ENCODE measurements at places on chromosomes 13 and 19.

DNA sequence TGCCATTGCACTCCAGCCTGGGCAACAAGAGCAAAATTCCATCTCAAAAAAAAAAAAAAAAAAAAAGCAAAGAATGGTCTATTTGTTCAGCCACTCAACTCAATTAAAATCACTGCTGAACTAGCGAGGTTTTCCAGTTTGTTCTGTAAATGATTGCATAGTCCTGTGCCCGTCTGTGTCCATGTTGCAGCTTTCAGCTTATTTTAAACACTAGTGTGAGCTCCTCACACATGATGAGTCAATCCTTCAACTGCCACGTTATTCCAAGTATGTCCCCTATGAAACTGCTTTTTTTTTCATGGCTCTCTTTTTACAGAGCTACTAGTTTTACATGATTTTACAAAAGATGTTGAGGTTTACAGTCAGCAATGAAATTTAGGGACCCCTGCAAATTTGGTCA, 12.2 kb downstream of the SUGP2 start:
- DNase-seq: peak; percentile 63

- no peak for DNase-seq
These were observed 324.7 kb downstream of the DLEU7 start for GRCh38 chr13:50518781-50519201.

DNA sequence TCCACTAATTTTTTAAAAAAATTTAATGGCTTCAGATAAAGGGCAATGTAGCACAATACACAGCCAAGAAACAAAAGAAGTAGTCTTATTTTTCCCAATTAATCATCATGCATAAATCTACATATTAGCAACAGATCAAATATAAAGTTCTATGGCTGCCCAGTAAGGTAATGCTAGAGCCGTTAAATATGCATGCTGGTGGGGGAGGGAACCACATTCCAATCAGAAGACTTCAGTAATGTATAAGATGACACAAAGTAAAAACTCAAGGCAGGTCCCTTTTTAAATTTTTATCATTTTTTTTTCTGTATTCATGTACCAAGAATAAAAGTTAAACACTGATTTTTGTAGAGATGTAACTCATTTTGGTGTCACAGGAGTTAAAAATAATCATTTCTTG, 62.0 kb downstream of the MPHOSPH8 start:
- no peak for DNase-seq

DNA sequence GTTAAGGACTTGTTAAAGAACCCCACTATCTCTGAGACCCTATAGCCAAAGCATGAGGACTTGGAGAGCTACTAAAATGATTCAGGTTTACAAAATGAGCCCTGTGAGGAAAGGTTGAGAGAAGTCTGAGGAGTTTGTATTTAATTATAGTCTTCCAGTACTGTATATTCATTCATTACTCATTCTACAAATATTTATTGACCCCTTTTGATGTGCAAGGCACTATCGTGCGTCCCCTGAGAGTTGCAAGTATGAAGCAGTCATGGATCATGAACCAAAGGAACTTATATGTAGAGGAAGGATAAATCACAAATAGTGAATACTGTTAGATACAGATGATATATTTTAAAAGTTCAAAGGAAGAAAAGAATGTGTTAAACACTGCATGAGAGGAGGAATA, 84.4 kb downstream of the DNAJC15 start:
- DNase-seq: no peak

DNA sequence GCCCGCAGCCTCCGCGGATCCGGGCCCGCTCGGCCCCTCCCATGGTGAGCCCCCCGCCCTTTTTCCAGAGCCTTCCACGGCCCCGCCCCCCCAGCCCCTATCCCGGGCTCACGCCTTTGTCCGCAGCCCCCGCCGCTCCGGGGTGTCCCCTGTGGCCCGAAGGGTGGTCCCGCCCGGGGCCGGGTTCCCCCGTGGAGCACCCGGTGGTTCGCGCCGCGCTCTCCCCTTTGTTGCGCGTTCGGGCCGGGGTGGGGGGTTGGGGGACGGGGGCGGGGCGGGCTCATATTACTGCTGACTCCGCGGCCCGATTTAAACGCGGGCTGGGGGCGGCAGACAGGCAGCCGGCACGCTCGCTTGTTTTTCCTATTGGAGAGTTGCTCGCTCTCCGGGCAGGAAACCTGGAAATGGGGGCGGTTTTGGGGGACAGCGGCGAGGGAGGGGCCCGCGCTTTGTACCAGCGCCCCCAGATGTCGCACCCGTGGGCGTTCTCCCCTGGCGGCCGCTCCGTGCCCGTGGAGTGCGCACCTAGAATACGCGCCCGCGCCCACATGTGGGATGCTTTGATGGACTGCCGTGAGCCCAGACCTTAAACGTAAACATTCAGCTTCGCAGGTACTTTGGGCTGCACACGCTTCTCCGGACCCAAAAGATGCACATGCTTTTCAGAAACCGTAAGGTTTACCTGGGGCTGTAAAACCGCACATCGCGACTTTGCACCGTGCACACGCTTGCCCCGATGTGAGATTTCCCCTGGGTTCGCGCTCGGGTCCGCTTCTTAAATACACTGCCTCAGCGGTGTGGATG, 699 bp downstream of the PTOV1 start:
- no peak for DNase-seq

DNA sequence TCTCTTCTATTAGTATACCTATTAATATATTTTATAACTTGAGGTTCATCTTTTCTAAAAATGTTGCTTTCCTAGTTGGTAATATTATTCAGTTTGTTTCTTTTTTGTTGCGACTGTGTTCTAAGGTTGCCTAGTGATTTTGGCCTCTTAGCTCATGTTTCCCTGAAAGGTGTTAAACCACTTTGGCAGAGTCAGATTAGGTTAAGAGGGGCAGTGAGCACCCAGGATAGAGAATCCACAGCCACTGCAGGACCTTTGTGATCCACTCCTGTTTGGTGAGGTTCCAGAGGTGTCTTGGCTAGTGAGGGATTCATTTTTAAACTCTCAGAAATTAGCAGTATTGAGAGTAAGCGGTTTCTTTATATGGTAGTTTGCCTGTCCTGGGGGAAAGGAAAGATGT, 14.9 kb upstream of the GPR18 start:
- no peak for DNase-seq

DNA sequence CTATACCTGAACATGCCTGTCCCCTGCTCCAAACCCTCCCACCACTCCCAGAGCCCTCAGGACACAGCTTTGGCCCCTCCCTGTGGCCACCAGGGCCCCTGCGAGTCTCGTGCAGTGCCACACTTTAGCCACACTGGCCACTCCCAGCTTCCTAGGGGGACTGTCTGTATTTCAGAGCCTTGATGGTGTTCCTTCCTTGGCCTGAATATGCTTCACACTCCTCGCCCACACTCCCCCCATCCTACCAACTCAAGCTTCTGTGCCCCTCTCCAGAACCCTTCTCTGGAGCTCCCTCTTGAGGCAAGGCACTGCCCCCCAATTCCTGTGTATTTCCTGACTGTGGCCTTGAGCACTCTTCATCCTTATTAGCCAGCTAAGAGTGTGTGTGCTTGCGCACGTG, 80.2 kb downstream of the DPF1 start:
- no peak for DNase-seq

- peak; percentile 82 for DNase-seq
These were observed 11.1 kb downstream of the CIC start for GRCh38 chr19:42279902-42280814.

DNA sequence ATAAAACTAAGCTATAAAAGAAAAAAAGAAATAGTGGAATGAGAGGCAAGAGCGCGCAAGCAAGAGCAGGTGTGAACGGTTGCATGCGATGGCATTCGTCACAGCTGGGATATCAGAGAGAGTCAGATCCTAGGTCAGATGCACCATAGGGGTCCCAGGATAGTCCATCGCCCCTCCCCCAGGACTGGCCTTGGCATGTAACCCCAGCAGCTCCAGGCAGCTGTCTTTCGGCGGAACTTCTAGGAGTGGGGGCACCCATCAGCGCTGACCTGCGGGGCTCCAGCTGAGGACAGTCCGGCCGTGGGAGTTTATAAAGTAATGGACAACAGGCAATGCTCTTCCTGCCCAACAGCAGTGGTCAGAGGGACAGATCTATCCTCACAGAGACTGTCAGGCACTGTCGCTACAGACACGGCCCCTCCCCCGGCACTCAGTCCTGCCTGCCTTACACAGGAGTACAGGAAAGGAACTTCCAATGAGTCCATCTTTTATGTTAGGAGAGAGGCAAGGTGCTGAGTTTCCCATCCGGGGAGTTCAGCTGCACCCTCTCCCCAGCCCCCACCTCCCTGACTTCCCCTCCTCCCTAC, 1.4 kb downstream of the SIAH3 start:
- no peak for DNase-seq

DNA sequence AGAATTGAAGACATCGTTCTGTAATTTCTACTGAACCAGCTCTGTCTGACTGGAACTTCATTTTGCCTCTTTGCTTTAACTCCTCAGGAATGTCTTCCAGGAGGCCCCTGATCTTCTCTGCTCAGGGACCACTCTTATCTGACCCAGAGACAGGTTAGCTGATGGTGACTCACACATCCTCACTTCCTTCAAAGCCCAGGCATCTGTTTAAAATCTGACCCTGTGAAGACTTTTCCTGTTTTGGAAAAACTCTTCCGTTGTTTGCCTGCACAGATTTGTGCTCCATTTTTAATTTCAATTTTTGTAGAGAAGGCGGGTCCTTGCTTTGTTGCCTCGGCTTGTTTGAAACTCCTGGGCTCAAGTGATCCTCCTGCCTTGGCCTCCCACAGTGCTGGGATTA, 1.6 kb downstream of the ARL11 start:
- no peak for DNase-seq

DNA sequence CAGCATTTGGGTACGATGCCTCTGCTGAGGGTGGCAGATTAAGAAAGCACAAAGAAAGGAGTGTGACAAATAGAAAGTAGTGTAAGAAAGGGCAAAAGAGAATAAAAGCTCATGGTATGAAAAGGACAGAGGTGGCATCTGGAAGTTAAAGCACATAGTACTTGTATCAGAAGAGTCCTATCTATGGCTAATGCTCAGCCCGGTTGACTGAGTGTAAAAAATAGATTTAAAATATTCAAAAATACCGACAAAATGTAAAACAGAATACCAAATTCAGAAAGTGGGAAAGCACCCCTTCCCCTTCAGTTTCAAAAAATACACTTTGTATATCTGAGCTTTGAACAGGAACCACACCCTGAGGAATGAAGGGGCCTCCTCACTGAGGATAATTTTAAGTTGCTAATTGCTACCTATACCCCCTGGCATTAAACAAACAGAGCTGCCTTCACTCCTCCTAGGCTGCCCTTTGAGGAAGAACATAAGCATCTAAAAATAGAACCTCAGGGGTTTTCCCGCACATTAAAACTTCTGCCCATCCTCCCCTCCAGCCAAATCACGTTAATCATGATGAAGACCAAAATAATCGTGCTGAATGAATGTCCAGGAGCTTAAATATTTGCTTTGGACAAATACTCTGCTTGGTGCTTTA, 43.3 kb downstream of the DLEU7 start:
- DNase-seq: no peak

GRCh38 chr13:113876346-113877148, 12.7 kb upstream of the GAS6 start:
- DNase-seq: no peak

- DNase-seq: no peak
These were observed 1.7 kb upstream of the ZNF865 start for GRCh38 chr19:55603581-55604292.

DNA sequence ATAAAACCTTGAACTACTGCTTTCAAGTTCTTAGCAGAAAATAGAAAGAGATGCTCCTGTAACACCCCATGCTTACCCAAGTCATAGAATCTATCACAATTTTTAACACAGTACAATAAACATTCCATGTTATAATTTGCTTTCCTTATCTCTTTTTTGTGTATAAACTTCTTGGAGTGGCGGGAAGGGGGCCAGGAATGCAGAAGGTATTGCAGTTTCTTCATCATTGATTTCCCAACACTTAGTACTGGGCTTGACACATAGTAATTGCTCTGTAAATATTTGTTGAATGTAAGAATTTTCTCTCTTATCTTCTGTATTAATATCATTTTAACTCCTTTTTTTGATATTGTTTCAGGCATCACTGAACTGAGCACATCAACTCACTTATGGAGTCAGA, 535.8 kb downstream of the KCTD12 start:
- peak; percentile 12 for DNase-seq

GRCh38 chr19:1810439-1811160, 1.5 kb downstream of the ATP8B3 start:
- DNase-seq: no peak

DNA sequence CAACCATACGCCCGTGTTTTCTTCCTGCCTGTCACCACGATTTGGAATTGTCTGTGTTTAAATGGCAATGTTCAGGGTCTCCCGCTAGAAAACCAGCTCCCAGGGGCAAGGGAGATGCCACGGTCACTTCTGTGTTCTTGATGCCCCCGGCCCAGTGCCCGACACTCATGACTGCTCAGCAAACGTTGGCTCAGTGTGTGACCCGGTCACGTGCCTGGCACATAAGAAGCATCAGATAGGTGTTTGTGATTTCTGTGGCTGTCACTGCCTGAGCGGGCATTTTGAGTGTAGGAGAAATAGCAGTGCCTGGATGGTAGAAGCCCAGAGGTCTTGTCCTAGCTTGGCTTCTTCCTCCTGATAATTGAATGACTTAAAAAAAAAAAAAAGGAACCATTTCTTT, 15.5 kb downstream of the HDGFL2 start:
- DNase-seq: no peak

DNA sequence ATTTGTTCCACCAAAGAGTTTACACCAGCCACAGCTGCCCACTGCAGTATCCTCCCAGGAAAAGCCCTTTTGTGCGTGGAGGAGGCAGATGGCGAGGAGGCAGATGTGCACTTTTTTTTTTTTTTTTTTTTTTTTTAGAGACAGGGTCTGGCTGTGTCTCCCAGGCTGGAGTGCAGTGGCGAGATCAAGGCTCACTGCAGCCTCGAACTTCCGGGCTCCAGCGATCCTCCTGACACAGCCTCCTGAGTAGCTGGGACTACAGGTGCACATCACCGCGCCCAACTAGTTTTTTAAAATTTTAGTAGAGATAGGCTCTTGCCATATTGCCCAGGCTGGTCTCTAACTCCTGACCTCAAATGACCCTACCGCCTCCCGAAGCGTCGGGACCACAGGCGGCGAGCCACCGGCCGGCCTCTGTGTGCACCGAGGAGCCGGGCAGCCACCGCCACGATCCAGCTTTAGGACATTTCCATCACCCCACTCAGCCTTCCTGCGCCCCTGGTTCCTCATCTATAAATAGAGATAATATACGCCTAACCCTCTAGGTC, 563 bp upstream of the PDCD5 start:
- no peak for DNase-seq

DNA sequence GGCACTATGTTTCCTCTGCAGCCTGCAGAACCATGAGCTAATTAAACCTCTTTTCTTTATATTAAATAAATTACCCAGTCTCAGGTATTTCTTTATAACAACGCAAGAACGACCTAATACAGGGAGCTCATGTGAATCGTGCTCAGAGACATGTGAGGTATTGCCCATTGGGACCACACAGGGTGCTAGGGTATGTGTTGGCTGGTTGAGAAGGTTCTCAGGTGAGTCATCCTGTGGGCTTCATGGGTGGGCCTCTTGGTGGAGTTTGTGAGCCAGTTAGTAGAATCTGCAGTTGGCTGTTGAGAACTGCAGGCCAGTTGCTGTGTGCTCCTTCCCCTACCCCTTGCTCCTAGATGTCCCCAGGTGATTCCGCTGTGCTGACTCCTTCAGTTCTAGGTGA, 163.0 kb downstream of the HS6ST3 start:
- DNase-seq: no peak

GRCh38 chr13:42715909-42716308, 65.5 kb upstream of the FAM216B start:
- DNase-seq: no peak

GRCh38 chr13:110156301-110157049, 150.5 kb downstream of the COL4A1 start:
- DNase-seq: no peak

GRCh38 chr19:53882391-53883050, 524 bp downstream of the PRKCG start:
- DNase-seq: no peak

Data from brain microvascular endothelial cell (primary cell).